ENCODE measurements at places on chromosomes 6 and 20.
A peak's percentile ranks its signal among the peaks of the same experiment; 100 is the strongest.

- no peak for DNase-seq
Observed at GRCh38 chr6:26199773-26200764, 112.8 kb downstream of the HFE start.

- peak; percentile 17 for DNase-seq
Observed at GRCh38 chr6:39934131-39934757, at the start of gene MOCS1. TSS of gene MOCS1 (minus strand) at chr6:39934462. CDS start at chr6:39934417, 45 bp downstream.

DNA sequence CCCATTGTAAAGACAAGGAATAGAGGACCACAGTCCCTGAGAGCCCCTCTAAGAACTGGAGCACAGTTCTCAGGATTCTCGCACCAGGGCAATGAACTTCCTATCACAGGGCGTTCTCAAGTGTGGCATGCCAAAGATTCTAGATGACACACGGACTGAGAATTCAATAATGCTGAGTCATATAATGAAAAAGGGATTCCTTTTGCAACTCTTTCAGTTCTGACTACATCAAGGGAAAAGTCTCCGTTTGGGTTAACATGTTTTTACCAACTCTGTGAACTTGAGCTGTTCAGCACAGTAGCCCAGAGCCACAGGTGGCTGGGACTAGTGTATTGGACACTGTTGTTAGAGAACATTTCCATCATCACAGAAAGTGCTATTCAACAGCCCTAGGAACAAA is 3.4 kb downstream of the MED20 start:
- no peak for DNase-seq

DNA sequence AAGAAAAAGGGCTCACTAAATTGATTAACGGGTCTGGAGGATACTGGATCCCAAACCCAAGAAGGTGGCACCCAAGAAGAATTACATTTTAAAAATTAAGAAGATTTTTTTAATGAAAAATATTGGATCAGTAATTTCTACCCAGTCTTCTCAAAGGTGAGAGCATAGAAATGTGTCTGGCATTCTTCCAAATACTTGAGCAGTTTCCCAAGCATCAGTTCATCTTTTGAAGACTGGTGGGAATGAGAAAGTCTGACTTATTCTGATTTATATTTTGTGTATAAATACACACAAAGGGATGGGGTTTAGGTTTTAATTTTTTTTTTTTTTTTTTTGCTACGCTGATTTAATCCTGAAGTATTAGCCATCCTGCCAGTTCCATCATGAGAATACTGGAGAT is 3.3 kb downstream of the MGME1 start:
- DNase-seq: no peak

DNA sequence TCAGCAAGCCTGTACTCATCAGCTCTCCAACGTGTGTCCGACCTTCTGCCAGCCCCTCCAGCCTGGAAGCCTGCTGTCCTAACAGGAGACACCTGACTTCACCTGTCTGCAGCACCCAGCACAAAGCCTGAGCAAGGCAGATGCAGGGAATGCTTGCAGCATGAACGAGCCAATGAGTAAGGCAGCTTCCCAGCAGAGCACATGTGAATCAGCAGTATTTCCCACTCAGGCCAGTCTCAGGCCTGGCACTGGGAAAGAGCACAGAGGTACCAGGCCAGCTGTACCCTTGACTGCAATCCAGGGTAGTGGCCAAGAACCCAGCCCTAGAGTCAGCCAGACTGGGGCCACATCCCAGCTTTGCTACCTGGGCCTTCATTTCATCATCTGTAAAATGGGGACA is 120.8 kb downstream of the MAFB start:
- DNase-seq: no peak

- DNase-seq: no peak
Observed at GRCh38 chr6:139231206-139231605, 60.6 kb downstream of the TXLNB start.

- DNase-seq: no peak
Observed at GRCh38 chr6:146526192-146526591, 17.4 kb upstream of the RAB32 start.

DNA sequence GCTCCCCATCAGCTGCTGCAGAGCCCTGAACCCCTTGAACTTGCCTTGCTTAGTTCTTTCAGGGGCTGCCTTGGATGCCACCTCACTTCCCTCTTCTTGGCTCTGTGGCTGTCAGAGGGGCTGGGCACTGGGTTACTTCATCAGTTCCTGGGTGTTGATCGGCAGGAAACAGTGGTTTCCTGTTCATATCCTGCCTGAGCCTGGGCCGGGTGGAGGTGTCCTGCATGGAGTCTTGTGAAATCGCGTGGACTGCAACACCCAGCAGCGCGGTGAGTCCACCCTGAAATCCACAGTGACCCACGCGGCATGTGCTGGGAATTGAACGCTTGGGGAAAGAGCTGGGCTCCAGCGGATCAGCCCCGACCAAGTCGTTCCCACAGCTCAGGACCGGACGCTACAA is 97.5 kb downstream of the CDH26 start:
- no peak for DNase-seq

DNA sequence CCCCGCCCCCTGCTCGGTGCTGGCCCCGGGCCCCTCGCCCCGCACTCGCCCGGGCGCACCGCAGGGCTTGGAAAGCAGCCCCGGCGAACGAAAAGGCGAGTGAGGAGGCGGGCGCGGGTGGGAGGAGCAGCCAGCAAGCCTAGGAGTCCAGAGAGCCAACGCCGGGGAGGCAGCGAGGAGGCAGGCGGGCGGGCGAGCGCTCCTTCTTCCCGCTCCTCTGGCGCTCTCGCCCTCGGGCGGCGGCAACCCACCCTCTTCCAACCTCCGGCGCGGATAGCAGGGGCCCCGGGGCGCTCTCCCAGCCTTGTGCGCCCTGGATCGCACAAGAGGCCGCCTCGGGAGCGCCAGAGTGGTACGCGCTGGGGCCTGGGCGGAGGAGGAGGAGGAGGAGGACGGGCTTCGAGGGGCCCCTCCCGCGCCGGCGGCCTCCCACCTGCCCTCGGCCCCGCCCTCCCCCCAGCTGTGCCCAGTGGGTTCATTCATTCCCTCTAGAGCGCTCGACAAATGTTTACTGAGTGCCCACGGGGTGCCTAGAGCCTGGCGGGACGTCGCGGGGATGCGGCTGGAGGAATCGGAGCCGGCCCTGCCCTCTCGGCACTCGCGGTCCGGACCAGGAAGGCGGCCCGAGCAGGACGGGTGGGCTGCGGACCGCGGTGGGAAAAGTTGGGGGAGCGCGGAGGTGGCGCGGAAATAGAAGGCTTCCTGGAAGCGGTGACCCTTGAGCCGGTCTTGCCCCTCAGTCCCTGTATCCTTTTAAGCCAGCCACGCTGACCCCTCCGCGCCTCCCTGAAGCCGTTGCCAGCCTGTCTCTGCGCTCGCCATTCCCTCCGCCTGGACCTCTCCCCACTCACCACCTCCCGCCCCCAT is at the start of gene BMP7:
Gene BMP7, minus strand, starts transcription at position 351 of the 867 bp plus-strand sequence. CDS start 519 bp downstream, outside the sequence.
- DNase-seq: peak; percentile 55

DNA sequence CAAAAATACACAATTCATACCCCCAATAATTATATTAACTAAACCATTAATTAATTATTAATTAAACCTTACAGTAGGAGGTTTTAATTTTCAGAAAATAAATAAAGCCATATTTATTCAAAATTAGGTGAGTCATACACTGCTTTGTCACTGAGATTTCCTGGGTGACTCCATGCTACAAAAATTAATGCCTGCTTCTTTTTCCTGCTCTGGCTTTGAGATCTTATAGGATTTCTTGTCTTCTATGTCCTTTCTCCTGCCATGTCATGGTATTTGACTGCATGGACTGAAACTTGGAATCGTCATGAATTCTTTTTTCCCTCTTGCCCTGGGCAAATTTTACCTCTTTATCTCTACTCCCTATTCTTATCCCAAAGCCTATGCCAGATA is 133.2 kb downstream of the PHACTR1 start:
- no peak for DNase-seq

DNA sequence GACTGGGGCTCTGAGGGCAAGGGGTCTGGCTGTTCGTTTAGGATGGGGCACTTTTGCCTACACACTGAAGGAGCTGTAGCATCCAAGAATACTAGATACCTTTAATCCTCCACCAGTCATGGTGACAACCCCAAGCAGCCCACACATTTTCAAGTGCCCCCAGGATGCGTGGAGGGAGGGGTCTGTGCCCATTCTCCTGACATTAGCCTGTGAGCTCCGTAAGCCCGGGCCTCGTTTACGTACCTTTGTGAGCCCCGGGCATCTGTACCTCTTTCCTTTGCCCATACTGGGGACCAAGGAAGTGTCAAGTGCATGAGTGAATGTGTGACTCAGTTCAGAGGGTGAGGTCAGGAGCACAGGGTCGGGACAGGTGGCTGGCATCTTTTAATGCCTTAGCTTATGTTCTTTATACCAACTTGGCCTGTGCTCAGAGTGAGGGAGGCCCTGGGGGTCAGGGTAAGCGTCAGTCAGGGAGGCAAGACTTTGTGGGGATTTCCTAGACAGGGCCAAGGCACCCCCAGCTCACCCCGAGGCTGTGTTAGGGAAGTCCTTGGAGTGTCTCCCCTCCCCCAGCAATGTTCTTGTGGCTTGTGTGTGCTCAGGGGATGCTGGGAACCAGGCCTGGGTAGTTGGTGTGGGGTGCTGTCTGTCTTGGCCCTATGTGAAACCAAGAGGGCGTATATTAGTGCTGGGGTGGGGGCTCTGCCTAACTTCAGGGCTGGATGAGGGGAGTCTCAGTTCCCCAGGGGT is 12.9 kb downstream of the VEGFA start:
- DNase-seq: no peak

- DNase-seq: no peak
Observed at GRCh38 chr6:166023273-166023989, 144.2 kb downstream of the TBXT start.

GRCh38 chr20:49381558-49382493 is 100.6 kb downstream of the KCNB1 start:
- no peak for DNase-seq

DNA sequence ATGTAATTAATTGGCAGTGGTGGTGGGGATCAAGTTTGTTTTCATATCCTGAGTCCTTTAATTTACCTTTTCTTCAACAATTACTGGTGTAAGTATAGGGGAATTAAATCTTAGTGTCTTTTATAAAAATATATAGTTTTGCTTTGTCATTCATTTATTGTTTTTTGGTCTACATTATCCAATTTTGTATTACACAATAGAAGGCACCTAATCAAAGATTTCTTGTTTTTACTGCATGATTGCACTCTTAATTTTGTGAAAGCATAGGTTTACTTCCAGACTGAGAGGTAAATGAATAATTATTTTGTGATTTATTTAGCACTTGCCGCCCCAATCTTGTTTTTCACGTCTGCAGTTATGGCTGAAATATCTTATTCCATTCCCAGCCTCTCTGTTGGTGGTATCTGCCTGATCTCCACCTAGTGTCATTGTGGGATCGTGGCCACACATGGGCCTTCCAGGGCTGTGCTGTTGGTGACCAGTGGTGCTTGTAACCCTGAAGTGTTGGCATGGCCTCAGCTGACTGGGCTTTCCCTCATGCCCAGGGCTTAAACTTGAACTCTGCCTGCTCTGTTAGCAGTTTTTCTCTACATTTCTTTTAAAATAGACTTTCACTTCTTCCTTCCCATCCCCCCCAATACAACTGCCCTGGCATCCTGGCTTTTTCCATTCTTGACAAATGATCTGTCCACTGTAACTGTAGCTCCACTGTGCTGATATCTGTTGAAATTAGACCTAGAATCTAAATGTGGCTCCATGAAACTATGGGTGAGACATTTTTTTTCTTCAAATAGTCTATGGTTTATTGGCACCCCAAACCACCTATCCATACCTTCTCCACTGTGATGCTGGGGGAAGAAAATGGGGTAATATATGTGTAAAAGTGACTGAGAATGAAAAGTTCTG is 24.8 kb downstream of the E2F3 start:
- no peak for DNase-seq

GRCh38 chr6:49890988-49891387 is 24.7 kb upstream of the CRISP1 start:
- no peak for DNase-seq

DNA sequence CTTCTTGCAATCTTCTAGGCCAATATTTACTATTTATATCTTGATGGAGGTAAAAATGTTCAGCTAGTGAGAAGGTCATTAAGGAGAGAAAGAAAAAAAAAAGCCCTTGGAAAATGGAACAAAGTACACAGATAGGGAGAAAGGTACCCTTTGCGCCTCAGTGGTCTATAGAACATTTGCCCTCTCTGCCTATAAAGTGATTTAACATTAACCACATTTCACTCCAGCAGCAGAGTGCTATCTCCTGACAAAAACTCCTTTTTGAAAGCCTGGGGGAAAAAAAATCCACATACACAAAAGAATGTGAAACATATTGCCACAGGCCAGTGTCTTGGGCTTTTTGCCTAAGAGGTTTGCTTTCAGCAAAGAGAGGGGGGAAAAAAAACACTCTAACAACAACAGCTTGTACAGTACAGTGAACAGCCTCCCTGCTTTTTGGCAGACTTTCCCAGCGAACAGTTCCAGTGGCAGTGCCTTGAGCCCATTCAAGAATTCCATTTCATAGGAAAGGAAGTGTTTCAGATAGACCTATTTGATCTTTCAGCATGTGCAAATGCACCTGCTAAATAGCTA is 695 bp downstream of the ARHGAP18 start:
- no peak for DNase-seq

DNA sequence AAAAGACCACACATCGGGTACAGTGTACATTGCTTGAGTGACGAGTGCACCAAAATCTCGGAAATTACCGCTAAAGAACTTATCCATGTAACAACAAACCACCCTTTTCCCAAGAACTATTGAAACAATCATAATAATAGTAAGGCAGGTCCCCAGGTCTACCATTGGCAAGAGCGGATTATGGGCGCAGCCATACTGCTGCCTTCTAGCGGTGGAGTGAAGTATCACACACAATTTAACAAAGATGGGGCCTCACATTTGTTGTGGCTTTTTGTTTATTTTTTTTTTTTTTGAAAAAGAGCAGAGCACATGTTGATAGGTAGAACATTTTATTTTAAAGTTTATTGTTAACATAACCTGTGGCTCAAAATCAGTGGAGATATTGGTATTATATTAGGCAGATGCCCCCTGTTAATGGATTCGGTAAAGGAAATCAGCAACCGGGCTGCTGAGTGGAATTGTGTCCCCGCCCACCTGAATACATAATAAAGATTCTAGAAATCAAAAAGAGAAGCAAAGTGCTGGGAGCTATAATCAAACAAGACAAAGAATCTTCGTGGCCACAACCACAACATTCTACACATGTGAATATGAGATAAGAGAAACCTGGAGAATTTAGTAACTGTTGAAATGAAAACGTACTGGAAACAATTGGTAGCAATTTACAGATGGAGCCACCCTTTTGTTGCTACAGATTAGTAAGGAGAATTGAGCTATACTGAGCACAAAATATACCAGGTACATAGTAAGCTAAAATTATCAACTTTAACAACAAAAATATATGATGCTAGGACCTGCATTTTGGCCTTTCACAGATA is 94.2 kb upstream of the EXOC2 start:
- DNase-seq: peak; percentile 32

DNA sequence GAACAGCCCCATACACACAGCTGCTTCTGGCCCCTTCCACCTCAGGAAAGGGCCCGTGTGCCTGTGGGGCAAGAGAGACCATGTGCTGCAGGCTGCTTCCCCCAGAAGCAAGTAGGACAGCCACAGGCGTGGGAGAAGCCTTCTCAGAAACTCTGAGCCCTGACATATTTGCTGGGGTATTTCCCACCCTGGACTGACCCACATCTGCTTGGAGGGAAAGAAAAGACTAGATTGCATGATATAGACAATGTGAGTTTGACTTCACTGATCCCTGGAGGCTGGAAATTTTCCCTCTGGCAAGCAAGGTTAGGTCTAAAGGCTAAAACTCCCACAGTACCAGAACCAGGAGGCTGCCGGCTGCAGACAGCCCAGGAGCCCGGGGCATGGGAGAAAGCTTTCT is 213.3 kb upstream of the SSTR4 start:
- no peak for DNase-seq

Data from germinal center (tissue), 1 donor.